ENCODE measurements at places on chromosomes 2 and 18.

DNA sequence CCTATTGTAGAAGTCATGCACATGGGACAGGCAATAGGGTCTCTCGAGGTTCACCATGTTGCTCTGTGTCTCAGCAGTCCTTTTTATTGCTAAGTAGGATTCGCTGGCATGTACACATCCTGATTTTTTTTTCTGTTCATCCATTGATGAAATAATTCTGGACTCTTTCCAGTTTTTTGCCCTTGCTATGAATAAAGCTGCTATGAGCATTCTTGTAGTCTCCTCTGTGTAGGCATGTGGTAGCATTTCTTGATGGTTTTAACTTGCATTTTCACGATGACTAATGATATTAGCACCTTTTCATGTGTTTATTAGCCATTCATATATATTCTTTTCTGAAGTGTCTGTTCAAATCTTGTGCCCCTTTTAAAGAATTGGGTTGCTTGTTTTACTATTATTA, 65.8 kb upstream of the EDAR start:
- no peak for DNase-seq

DNA sequence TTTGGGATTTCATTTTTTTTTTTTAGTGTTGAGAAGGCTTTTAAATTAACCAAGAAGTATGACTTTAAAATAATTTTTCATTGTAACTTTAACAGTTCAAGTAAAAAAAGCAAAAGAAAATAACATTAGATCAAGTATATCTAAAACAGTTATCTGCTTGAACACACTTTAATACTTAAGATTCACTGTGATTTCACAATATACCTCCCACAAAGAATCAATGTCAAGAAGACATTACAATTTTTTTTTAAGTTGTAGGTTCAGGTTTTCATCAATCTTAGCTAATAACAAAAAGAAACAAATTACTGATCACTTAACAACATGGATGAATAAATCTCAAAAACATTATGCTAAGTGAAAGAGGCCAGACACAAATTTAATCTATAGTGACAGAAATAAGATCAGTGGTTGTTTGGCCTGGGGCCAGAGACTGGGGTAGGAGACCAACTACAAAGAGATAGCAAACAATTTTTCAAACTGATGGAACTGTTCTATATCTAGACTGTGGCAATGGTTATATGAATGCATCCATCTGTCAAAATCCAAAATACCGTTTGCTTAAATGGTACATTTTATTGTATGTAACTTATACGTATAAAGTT, 74.8 kb upstream of the FRZB start:
- DNase-seq, result no peak

- DNase-seq, result no peak
These were observed 10.5 kb downstream of the CYB5A start for GRCh38 chr18:74281011-74281979.

DNA sequence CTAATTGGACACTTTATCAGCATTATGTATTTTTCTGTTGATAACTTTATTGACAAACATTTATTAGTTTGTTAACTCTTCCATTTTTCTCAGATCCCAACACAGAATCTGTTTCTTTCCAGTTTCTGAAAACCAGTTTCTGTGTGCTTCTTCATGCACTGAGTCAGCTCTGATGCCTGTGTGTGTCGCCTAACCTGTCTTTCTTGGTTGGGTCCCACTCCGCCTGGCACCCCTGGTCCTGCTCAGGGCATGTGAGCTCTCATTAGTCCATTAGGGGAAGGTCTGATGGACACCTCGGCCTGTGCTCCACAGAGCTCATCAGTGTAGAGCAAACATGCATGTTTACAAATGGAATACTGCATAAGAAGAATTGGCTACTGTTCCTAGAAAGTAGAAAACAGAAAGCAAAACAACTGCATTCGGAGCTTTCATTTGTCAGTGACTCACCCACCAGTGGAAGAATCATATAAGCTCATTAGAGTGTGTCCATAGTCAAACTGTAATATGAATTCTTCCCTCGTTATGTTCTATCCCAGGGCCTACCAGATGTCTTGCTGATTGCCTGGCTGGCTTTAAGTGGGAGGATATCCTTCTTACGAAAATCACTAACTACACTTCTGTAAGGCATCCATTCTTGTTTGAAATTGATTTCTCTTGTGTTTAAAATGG, 137.7 kb downstream of the SNTG2 start:
- DNase-seq, result no peak

- DNase-seq, result no peak
These were observed 154.6 kb downstream of the THADA start for GRCh38 chr2:43441195-43441594.

DNA sequence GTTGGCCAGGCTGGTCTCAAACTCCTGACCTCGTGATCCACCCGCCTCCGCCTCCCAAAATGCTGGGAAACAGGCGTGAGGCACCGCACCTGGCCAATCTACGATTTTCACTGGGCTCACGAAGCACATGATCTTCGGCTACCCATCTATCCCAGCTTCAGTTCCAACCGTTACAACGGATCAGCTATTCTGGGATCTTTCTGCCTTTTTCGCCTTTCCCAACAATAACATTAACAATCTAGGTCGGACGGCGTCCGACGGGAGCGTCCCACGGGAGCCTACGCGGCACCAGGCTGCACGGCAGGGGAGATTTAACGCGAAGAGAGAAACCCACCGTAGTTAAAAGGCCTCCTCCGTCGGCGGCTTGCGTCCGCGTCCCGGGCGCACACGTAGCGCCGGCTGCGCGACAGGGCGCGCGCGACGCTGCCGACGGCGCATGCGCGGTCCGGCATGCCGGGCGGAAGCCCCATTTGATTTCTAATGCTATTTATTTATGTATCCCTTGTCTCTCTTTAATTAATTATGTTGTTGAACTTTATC, at the start of gene MSL3B:
MSL3B (minus strand) TSS at position 394 of the 540 bp plus-strand sequence.
- DNase-seq, result peak; percentile 62

DNA sequence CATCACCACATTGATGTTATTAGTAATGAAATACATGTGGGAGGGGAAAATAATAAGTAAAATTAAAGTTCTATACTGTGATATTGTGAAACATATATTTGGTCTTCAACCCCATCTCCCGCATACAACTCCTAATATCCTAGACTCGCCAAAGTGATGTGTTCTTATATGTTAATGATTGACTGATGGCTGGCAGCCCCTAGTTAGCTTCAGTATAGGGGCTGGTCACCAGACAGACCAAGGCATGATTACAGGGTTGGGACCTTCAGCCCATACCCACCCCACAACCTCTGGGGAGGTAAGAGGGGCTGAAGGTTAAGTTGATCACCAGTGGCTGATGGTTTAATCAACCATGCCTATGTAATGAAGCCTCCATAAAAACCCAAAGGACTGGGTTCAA, 28.1 kb upstream of the MREG start:
- no peak for DNase-seq

GRCh38 chr18:52150050-52150449, 189.9 kb upstream of the DCC start:
- no peak for DNase-seq

GRCh38 chr2:239232195-239232578, 168.6 kb downstream of the HDAC4 start:
- no peak for DNase-seq

DNA sequence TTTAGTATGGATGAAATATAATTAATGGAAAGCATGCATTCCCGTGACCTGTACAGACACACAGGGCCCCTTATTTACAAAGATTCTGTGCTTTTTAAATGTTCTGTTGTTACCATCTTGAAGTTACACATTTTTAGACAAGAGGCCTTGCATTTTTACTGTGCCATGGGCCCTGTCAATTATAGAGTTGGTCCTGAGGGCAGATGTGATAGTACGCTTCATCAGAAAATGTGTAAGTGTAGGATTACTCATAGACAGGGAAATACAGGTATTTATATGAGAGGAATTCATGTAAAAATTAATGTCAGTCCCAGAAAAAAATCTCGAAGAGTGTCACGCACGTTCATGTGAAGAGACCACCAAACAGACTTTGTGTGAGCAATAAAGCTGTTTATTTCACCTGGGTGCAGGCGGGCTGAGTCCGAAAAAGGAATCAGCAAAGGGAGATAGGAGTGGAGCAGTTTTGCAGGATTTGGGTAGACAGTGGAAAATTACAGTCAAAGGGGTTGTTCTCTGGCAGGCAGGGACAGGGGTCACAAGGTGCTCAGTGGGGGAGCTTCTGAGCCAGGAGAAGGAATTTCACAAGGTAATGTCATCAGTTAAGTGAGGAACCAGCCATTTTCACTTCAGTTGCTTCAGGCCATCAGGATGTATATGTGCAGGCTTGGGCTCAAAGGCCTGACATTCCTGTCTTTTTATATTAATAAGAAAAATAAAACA, 12.2 kb upstream of the ALPK2 start:
- DNase-seq, result no peak

DNA sequence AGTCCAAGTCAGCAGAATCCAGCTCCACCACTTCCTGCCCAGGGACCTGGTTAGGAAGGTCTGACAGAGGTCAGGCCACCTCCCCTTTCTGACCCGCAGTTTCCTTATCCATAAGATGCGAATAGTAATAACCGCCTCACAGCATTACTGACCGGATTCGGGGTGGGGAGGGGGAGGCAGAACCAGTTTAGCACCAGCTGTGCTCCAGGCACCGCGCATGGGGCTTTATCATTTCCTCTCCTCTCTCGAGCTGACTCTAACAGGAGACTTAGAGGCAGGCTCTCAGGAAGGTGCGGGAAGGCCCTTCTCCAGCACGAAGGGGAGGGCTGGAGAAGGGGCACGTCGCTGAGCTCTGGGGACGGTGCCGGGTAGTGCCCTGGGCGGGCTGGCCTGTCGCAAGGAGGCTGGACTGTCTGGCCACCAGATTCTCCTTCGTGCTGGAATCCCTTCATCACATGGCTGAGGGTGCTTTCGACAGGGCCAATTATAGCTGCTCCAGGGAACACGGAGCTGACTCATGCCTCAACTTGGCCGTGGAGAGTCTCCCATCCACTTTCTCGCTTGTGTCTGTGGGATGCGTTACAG, 5.7 kb downstream of the EHD3 start:
- no peak for DNase-seq

GRCh38 chr2:239889641-239890121, 135.5 kb downstream of the NDUFA10 start:
- DNase-seq, result no peak

DNA sequence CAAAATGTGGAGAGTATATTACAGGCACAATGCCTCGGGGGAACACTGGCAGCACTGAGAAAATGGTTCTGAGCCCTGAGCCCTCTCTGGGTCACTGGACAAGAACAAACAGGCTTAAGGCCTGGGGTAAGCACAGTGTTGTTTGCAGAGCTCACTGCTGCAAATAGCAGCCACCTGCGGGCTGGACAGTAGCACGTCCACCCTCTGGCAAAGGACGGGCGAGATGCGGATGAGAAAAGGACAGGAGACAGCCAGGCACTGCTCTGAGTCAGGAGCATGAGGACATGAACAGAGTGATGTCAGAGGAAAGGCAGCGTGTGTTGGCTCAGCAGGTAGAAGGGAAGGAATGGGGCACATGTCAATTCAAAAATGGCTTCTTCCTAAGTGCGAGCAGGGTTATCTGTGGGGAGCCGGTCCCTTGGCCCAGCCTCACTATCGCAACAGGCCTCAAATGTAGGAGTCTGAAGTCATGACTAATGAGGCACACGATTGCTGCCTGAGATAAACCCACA, 25.9 kb upstream of the NEB start:
- DNase-seq, result no peak

DNA sequence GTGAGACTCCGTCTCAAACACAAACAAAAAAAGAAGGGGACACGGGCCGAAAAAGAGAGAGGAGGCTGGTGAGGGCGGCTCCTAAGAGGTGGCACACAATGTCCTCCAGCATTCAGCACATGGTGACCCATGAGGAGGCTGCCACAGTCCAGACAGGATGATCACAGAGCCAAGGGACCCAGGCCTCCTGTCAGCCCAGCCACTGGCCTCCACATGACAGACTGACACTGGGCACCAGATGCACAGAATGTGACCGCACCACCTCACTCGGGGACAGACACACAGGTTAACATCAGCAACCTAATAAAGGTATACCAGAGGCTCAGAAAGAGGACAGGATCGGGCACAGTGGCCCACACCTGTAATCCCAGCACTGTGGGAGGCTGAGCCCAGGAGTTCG, 21.0 kb downstream of the PASK start:
- no peak for DNase-seq

GRCh38 chr2:205288686-205289085, 393.6 kb upstream of the NRP2 start:
- no peak for DNase-seq

- no peak for DNase-seq
These were observed 296.6 kb downstream of the GULP1 start for GRCh38 chr2:188588235-188588634.

DNA sequence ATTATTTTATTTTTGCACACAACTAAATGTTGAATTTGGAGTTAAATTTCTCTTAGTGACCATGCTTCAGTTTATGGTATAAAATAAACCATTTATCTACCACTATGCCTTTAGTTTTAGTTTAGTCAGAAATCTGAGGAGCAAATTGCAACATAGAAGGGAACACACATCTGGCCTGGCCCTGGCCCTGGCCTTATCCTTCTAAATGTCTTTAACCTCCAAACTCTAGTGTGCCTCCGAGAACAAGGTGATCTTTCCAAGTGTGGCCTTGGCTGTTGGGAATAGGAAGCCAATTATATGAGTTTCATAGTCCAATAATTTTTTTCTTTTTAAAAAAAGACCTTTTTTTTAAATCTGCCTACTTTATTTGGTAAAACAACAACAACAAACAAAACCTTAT, 31.8 kb upstream of the GREB1L start:
- no peak for DNase-seq

DNA sequence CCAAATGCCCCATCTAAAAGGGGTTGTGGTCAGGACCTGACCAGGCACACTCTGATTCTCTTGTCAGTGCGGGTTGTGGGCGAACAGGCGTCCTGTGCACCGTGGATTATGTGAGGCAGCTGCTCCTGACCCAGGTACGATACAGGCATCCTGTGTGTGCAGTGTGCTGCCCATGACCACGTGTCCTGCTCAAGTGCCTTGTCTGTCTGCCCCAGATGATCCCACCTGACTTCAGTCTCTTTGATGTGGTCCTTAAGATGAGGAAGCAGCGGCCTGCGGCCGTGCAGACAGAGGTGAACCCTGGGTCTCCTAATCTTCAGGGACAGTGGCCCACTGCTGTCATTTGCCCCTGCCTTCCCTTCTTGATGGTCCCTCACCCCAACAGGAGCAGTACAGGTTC, 14.6 kb downstream of the PTPN18 start:
- DNase-seq, result no peak

DNA sequence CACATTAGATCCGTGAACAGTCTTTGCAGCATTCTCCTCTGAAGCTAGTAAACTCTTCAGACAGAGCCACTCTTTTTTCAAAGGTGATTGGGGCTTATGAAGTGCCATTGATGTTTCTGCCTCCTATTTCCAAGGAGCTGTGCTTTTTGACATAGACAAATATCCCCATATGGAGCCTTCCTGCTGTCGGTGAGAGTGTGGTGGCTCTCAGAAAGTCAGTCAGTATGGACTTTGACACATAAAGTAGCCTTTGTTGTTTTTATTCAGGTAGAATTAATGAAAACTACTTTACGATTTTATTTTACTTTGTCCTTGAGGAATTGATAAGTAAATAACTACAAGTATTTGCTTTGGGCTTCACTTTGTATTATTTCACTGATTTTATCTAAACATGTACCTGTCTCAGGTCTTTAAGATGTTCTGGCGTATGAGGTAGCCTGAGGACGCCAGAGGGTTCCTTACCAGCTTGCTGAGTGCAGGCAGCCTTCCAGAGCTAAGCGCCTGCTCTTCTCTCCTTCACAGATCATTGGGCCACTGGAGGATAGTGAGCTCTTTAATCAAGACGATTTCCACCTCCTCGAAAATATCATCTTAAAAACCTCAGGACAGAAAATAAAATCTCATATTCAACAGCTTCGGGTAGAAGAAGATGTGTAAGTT, 69.7 kb downstream of the UGGT1 start:
- no peak for DNase-seq

Measured in MG63 (cell line).